Left lobe of liver (tissue), 2 donors: ENCODE measurements at places on chromosomes 4 and X.

DNA sequence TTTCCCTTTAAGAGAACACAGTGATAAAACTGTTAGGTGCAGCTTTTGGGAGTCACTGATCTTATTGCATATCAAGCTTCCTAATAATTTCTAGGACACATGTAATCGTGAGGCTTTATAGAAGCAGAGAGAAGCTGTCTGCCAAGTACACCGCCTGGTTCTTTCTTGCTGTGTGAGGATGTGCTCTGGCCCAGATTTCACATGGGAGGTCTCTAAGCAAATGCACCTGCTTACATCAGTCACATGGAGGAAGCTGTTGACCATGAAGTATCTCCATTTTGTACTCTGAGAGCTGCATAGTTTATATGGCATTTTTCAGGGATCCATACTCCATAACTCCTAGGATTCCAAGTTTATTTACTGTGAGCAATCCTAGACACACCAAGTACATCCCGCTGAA lies 37.1 kb downstream of the RGS12 start:
- no peak for DNase-seq

DNA sequence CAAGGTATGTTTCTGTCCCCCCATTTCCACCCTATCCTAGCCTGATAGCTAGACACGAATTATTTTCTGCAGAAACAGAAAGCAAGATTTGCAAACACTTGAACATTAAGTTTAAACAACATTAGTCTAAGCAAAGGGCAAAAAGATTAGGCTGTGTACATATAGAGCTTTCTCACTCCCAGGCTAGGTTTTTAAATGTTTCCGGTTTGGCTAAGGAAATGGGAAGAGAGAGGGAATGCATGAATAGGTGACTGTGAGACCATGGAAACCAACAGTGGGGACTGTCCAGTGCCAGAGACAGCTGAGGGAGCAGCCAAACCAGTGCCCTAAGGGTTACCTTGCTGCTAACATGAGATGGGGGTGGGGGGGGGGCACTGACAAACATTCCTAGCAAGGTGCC lies 242.7 kb downstream of the SCFD2 start:
- DNase-seq: no peak

DNA sequence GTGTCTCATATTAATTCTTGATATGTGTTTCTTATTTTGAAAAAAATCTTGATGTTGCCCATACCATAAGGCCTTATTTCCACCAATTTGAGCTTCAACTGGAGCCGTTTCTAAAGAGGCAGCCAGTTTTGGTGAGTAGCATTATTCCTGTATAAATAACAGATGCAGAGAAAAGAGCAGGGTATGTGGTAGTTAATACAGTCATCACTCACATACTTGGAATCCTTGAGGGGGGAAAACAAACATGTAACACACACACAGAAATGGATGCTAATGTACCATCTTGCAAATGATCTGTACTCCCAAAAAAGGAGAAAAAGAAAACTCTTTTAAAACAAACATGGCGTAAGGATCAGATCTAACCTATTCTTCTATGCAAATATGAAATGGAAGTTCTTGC lies 389.7 kb downstream of the GPM6A start:
- DNase-seq: no peak

- no peak for DNase-seq
Measured at GRCh38 chr4:129246910-129247461, 151.0 kb downstream of the C4orf33 start.

GRCh38 chr4:8052160-8052691 lies 106.4 kb downstream of the ABLIM2 start:
- DNase-seq: no peak

GRCh38 chrX:46630141-46630540 lies 56.6 kb downstream of the CHST7 start:
- DNase-seq: no peak

DNA sequence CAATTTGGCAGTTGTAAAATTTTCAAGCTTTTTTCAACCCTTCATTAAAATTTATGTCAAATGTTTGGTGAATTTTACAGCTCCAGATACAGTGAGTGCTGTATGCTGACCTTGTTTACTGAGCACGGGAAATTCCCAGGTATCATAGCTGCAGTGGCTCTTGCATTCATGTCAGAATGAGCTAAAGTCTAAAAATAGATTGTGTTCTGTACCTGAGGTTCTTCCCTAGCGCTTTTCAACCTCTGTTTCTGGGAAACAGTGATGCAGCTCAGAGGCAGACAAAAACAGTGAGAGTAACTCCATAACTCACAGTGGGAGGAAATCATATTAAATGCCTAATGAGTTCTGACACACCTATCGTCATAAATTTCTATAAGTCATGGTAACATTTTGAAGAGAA lies 393.8 kb upstream of the GNPDA2 start:
- DNase-seq: no peak

- DNase-seq: no peak
Measured at GRCh38 chrX:19059067-19059466, 63.2 kb downstream of the ADGRG2 start.

- no peak for DNase-seq
Measured at GRCh38 chr4:15352524-15352923, 75.3 kb upstream of the C1QTNF7 start.

GRCh38 chr4:99665983-99666382 lies 8.4 kb upstream of the C4orf54 start:
- DNase-seq: no peak

- no peak for DNase-seq
Measured at GRCh38 chrX:74009041-74009440, 294.9 kb upstream of the ZCCHC13 start.

GRCh38 chr4:89157488-89158024 lies 46.2 kb downstream of the TIGD2 start:
- no peak for DNase-seq

DNA sequence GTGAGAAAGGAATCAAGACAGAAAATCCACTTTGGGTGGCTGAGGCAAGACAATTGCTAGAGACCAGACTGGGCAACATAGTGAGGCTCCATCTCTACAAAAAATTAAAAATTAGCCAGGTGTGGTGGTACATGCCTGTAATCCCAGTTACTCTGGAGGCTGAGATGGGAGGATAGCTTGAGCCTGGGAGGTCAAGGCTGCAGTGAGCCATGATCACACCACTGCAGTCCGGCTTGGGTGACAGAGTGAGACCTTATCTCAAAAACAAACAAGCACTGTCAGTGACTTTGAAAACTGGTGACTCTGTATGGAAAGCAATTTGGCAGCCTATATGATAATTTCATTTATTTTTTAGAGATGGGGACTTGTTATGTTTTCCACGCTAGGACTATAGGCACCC lies 2.3 kb upstream of the ELOVL6 start:
- DNase-seq: no peak

GRCh38 chrX:32804034-32804433 lies 407.3 kb downstream of the DMD start:
- DNase-seq: no peak

DNA sequence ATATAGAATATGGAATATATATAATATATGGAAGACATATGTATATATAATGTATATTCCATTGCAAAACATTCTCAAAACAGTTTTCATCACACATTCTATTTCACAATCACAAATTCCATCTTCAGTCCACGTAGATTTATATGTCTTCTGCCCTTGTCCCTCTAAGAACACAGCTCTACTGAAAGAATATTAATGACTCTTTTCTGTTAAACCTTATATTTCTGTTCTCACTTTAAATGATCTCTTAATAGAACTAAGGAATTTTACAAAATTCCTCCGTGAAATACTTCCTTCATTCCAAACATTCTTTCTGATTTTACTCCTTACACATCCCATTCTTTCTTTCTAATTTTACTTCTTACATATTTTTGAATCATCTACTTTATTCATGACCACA lies 1043.1 kb upstream of the PABPC4L start:
- no peak for DNase-seq

DNA sequence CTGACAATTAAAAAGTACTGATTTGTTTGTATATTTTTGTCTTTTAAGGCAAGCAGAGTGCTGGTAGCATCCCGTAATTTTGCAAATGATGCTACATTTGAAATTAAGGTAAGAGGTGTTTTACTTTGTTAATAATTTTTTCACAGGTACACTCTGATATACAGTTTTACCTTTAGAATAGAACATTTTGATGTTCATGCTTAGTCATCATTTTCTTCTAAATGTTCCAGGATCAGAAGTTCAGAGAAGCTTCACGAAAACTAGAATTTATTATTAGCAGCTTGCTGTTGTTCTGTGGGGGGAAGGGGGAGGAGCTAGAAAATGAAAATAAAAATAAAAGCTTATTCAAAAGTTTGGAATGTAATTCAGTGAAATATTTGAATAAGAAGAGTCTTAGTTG lies 5.5 kb downstream of the PDHA1 start:
- no peak for DNase-seq

DNA sequence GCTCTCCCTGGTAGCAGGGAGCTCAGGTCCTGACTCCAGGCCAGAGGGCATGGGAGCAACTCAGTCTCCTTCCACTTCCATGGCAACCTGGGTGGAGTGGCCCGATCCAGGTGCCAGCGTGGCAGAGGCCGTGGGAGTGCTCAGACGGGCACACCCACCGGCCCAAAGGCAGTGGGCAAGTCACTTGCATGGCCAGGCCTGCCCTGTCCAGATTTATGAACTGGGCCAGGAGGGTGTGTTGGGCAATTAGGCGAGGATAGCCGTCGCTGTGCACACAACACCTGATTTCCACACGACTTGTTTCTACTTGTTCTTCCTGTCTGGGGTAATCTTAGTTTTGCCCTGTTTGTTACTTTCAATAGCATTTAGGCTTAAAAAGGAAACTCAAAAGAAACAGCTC lies 55.5 kb upstream of the NYX start:
- DNase-seq: peak; percentile 76

- DNase-seq: no peak
Measured at GRCh38 chr4:138275216-138275615, 33.1 kb upstream of the SLC7A11 start.

DNA sequence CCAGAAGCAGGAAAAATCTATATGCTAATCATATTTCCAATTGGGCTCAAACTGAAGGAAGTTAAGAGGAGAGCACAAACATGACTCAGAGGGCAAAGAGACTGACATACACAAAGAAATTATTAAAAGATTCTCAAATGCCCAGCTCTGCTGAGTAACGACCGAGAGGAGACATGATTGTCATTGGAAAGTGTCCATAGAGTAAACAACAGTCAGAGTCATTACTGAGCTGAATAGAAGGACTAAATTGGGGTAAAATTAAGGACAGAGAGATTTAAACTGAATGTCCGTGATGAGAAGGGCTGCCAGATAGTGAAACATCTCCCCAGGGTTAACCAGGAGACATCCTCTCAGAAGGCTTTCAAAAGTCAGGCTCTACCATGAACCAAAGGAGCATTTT lies 111.2 kb upstream of the GALNT7 start:
- DNase-seq: no peak

DNA sequence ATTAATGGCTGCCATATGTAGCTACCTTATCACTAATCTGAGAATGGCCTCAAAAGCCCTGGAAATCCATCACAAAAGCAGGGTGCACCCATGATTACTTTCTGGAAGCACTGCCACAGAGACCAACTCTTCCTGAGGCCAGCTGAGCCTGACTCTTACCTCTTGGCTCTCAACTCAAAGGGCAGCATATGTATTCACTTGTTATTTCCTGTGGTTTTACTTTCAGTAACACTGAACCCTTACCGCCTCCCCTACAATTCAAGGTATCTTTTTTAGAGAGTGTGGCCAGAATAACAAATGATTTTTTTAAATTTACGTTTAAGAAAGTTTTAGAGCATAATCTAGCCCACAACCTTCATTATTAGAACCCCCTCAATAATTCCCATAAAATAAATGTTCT lies 434.9 kb downstream of the FSTL5 start:
- no peak for DNase-seq

- no peak for DNase-seq
Measured at GRCh38 chrX:129934952-129935351, 29.0 kb downstream of the UTP14A start.

GRCh38 chr4:123640824-123641223 lies 244.2 kb downstream of the SPRY1 start:
- DNase-seq: no peak

GRCh38 chrX:641671-642435 lies 11.3 kb downstream of the SHOX start:
- DNase-seq: no peak

DNA sequence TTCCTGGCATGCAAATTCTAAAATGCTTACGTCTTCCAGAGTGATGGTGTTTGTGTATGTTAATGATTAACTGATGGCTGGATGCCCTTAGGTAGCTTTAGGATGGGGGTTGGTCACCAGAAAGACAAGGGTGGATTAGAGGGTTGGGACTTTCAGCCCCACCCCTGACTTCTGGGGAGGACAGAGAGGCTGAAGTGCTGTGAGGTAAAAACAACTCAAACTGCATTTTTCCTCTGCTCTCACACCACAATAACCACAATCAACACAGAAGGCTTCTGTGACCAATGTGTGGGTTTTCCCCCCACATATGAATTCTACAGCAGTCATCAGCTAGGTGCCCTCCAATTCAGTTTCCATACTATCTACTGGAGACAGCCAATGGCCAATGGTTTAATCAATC lies 18.7 kb upstream of the DDIT4L start:
- no peak for DNase-seq

GRCh38 chrX:64169988-64170387 lies 35.5 kb downstream of the AMER1 start:
- DNase-seq: no peak

- no peak for DNase-seq
Measured at GRCh38 chr4:89129080-89129640, 17.8 kb downstream of the TIGD2 start.

- DNase-seq: no peak
Measured at GRCh38 chr4:98574816-98575215, 83.6 kb downstream of the TSPAN5 start.

- DNase-seq: no peak
Measured at GRCh38 chr4:142547974-142548373, 298.1 kb downstream of the INPP4B start.

GRCh38 chr4:169311643-169312365 lies 41.0 kb upstream of the SH3RF1 start:
- no peak for DNase-seq

GRCh38 chrX:119755981-119756533 lies 2.3 kb upstream of the SOWAHD start:
- DNase-seq: no peak

- DNase-seq: no peak
Measured at GRCh38 chr4:56004235-56004634, 55.5 kb downstream of the CEP135 start.

DNA sequence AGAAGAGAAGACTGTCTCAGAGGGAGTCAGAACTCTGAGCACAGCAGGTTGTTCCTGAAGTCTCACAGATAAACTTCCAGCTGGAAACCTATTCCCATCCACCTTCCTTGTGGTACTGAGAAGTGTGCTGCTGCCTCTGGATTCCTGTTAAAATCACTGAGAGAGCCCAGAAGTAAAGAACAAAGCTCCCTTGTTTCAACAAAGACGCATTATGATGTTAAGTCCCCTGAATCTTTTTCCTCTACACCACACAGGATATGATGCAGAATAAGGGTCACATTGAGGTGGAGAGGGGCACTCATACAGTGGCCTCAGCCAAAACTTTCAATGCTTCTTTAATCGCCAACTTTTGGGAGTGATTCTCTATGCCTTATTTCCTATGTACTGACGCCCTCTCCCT lies 321.0 kb downstream of the OPHN1 start:
- DNase-seq: no peak

GRCh38 chrX:12751887-12752286 lies 39.3 kb upstream of the PRPS2 start:
- DNase-seq: no peak

- DNase-seq: no peak
Measured at GRCh38 chr4:186068581-186069348, at the start of gene TLR3. Gene TLR3, plus strand, starts transcription at chr4:186069156. Its CDS starts 7,464 bp downstream, at chr4:186076620.

- no peak for DNase-seq
Measured at GRCh38 chr4:1990348-1990645, 18.5 kb downstream of the NELFA start.
